Fibroblast of lung (primary cell): ENCODE measurements at places on chromosomes 5 and 9.

DNA sequence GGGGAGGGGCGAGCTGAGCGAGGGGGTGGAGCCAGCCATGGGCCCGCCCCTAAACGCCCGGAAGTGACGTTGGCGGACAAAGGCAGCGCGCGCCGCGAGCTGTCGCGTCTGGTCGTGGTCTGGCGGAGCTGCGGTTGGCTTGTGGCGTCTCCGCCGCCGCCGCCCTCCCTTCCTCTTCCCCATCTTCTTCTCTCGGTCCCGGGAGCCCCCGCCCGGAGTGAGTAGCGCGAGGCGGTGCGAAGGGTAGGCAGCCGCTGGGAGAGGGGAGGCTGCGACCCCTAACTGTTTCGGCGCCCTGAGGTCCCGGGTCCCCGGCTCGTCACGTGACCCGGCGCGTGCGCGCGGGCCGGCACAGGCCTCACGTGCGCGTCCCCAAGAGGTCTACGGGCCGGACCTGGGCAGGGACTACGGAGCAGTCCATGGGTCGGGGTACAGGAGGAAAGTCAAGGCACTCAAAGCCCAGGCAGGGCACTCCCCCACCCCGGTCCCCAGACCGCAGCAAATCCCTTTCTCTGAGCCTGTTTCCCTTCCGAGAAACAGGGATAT lies at the start of gene NTMT1:
Gene NTMT1 (plus strand): TSS at position 85 of the 546 bp plus-strand sequence. CDS start 6,541 bp downstream, outside the sequence.
- H3K27ac ChIP-seq, result peak within 1 kb of the TSS; percentile 96
- peak within 1 kb of the TSS; percentile 93 for H3K4me3 ChIP-seq
- peak; percentile 73 for DNase-seq
- H3K4me1 ChIP-seq, result peaks cover 21% of the 10 kb centered on the region

DNA sequence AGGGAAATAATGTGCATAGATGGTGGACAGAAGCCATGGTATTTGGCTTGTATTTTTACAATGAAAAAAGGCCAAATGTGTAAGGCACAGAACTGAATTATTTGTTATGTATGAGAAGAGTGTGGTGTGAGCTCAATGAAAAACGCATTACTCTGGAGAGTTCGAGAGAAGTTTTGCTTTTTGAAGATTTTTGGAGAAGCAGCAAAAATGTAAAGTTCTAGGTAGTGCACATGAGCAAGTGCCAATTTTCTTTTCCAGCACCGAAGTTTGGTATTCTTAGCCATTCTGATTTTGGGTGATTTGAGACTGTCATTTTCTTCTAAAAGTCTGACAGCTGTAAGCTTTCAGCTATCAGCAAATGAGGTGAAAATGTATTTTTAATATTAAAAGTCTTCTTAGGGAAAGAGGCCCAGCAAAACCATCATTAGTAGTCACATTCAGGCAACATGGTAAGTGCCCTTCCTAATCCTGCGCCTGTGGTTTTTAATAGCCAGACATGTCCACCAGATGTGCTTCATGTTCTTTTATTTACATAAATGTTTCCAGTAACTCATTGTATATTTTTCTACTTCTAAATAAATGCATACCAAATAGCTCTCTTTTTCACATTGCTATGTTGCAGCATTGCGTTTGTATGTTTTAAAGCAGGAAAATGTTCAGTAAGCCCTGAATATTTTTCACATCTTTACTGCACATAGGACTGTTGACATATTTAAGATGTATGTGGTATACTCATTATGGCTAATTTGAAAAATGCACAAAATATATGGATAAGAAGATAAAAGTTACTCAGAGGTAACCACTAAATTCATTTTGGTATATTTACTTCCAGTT lies 50.4 kb downstream of the RASGRF2 start:
- DNase-seq, result no peak
- no peaks in the 10 kb centered on the region for H3K36me3 ChIP-seq
- peaks cover 2% of the 10 kb centered on the region for H3K4me1 ChIP-seq
- H3K4me3 ChIP-seq, result no peak overlapping the region
- H3K27me3 ChIP-seq, result no peaks in the 10 kb centered on the region

DNA sequence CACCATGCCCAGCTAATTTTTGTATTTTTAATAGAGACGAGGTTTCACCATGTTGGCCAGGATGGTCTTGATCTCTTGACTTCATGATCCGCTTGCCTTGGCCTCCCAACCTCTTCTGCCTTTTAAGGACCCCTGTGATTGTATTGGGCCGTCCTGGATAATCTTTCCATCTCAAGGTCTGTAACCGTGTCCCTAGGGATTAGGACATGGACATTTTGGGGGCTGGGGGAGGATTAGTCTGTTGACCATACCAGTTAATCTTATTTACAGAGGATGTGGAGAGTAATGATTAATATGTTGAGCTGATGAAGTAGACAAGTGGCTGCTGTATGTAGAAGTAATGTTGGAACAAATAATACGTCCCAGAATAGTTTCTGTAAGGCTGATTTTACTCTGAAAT lies 23.1 kb downstream of the LNPEP start:
- H3K4me1 ChIP-seq, result peaks cover 6% of the 10 kb centered on the region
- H3K4me3 ChIP-seq, result no peak overlapping the region
- H3K36me3 ChIP-seq, result no peaks in the 10 kb centered on the region

GRCh38 chr5:101260857-101261256 lies 357.8 kb upstream of the ST8SIA4 start:
- no peak overlapping the region for H3K4me3 ChIP-seq
- no peaks in the 10 kb centered on the region for H3K36me3 ChIP-seq
- H3K27ac ChIP-seq, result no peak overlapping the region
- no peaks in the 10 kb centered on the region for H3K27me3 ChIP-seq
- no peak for DNase-seq

DNA sequence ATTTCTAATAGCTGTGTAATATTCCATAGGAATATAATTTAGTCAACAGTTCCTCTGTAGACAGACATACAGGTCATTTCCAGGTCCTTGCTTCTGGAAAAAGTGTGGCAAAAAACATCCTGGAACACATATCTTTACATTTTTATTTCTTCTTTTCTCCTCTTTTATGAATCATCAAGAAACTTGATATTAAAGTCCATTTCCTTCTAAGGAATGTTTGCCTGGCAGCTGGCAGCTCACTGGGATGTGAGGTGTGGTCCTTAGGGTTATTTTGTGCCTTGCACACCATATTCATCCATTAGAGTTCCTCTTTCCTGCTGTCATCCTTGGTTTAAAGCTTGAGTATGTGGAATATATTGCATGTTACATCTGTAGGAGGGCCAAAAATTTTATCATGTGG lies 122.0 kb downstream of the GALNT10 start:
- H3K27ac ChIP-seq, result no peak overlapping the region
- peak; percentile 24 for DNase-seq
- no peak overlapping the region for H3K4me3 ChIP-seq
- H3K36me3 ChIP-seq, result no peaks in the 10 kb centered on the region

DNA sequence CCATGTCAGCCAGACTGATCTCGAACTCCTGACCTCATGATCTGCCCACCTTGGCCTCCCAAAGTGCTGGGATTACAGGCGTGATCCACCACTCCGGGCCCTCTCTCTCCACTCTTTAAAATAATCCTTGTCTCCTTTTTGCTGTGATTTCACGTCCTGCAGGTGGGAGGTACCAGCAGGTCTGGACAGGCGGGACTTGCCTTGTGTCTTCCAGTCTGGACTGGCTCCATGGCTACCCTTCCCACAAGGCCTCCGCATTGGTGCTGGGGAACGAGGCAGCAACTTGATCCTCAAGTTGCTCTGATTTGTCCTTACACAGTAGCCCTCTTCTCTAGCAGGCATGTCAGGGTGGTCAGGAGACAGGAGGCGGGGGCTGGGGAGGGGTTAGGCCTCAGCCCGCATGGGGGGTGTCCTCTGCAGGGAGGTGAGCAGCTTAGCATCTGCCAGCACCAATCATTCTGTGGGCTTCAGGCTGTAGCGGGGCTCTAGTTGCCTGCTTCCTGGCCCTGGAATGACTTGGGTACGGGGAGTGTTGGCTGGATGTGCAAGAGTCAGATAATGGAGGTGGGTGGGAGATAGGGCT lies 54.3 kb downstream of the TENT4A start:
- H3K27me3 ChIP-seq, result no peaks in the 10 kb centered on the region
- no peak overlapping the region for H3K4me3 ChIP-seq
- no peak for DNase-seq
- no peaks in the 10 kb centered on the region for H3K36me3 ChIP-seq
- peaks cover 4% of the 10 kb centered on the region for H3K4me1 ChIP-seq

GRCh38 chr5:127351418-127351817 lies 60.8 kb downstream of the MEGF10 start:
- no peaks in the 10 kb centered on the region for H3K4me1 ChIP-seq
- H3K36me3 ChIP-seq, result no peaks in the 10 kb centered on the region
- H3K27me3 ChIP-seq, result no peaks in the 10 kb centered on the region
- H3K27ac ChIP-seq, result no peak overlapping the region
- DNase-seq, result peak; percentile 58
- H3K4me3 ChIP-seq, result no peak overlapping the region
